Left lung (tissue), 14 donors: ENCODE measurements at places on chromosomes 12 and 14. TPM values are rescaled to one million over a fixed set of nuclear protein-coding genes. Genes with fewer than 3 reads are reported as not detected.

DNA sequence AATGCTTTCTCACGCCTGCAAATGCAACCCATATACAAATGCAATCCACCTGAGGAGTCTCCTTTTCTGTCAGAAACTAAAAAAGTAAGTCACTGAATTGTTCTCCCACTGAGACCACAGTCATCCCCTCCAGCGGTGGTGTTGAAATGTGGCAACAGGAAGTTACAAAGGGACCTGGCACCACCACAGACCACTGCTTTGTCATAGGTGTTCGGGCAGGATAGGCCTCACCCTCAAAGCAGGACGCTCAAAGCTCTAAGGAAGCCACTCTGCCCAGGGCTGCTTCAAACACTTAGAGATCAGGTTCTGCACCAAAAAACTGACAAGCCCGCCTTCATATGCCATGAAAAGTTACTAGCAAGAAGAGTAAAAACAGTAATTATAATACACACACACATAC is 11.3 kb downstream of the PHLDA1 start:
- H3K27ac ChIP-seq, result peak overlapping the region; percentile 85
- DNase-seq, result no peak
- no peaks in the 10 kb centered on the region for H3K36me3 ChIP-seq
- H3K4me1 ChIP-seq, result peaks cover 39% of the 10 kb centered on the region

- no peak for DNase-seq
- H3K27ac ChIP-seq, result no peak overlapping the region
- H3K27me3 ChIP-seq, result no peaks in the 10 kb centered on the region
- H3K4me1 ChIP-seq, result no peaks in the 10 kb centered on the region
- H3K36me3 ChIP-seq, result no peaks in the 10 kb centered on the region
Measured at GRCh38 chr12:24102676-24103075, 153.2 kb upstream of the SOX5 start.

GRCh38 chr14:105487986-105488777 is 1.5 kb downstream of the CRIP1 start:
- no peaks in the 10 kb centered on the region for H3K36me3 ChIP-seq
- H3K4me1 ChIP-seq, result peaks cover 84% of the 10 kb centered on the region
- peak overlapping the region; percentile 95 for H3K27ac ChIP-seq
- DNase-seq, result no peak
- H3K27me3 ChIP-seq, result no peaks in the 10 kb centered on the region
- H3K4me3 ChIP-seq, result peak overlapping the region; percentile 46

GRCh38 chr12:6336079-6336888 is 5.6 kb downstream of the TNFRSF1A start:
- peaks cover 4% of the 10 kb centered on the region for H3K36me3 ChIP-seq
- no peaks in the 10 kb centered on the region for H3K27me3 ChIP-seq
- H3K27ac ChIP-seq, result peak overlapping the region; percentile 97
- peak overlapping the region; percentile 24 for H3K4me3 ChIP-seq
- H3K4me1 ChIP-seq, result peaks cover 55% of the 10 kb centered on the region

DNA sequence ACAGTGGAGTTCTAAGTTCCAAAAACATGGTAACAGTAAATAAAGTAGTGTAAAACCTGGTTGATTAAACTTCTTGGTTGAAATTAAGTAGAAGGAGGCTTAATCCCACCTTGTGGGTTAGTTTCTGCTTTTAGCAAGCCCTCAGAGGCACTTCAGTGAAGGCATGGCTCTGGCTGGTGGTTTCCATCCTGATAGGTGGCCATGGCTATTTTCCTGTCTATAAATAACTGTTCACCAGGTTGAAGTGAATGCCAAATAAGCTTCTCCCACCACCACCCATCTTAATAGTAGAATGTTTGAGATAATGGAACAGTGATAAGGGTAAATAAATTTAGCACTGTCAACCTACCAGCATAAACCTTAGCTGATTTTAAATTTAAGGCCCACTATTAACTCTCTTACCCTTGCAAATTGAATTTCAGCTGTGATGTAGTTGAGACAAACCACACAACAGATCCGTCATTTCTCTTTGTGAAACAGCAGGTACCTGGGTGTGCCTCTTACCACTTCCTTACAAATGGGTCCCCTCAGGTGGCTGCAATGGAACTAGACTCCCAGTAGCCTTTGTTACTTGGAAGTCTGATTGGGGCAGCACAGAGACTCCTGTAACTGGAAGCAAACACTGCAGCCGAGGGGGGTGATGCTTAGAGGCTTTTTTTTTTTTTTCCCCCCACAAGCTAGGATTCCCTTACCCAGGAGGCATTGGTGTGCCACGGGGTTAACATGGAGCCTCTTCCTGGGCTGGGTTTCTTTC is 41.4 kb downstream of the DAAM1 start:
- peaks cover 3% of the 10 kb centered on the region for H3K4me1 ChIP-seq
- H3K4me3 ChIP-seq, result no peak overlapping the region
- H3K27ac ChIP-seq, result no peak overlapping the region
- no peaks in the 10 kb centered on the region for H3K36me3 ChIP-seq
- H3K27me3 ChIP-seq, result no peaks in the 10 kb centered on the region
- no peak for DNase-seq

GRCh38 chr14:89279649-89280232 is 137.3 kb downstream of the FOXN3 start:
- DNase-seq, result no peak
- H3K4me1 ChIP-seq, result no peaks in the 10 kb centered on the region
- no peaks in the 10 kb centered on the region for H3K27me3 ChIP-seq

DNA sequence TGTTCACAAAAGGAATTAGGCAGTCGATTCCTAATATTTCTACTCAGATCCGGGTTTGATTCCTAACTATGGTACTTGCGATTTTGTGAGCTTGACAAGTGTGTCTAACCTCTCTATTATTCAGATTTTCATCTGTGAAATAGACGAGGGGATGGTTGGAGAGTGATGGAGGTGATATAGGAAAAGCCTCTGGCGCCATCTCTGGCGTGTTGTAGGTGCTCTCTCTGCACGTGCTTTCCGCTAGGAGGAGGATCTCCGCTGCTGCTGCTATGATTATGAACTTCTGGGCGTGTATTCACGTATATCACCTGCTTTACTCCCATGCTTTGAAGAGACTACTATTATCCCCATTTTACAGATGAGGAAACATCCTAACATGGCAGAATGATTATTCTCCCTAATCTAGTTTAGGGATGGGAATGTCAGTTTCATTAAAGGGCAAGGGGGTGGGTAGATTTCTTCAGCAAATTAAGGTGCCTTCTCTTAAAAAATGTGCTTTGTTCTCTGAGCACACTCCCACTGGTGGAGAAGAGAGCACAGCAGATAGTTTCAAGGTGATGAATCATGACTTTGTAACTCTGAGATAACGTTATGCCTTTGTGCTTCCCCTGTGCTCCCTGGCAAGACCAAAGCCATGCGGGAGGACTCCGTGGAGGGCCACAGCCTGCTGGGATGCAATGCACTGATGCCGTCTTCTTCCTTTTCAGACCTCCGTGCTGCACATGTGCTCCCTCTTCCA is 97.1 kb downstream of the PRIMA1 start:
- H3K36me3 ChIP-seq, result no peaks in the 10 kb centered on the region
- no peaks in the 10 kb centered on the region for H3K27me3 ChIP-seq
- H3K27ac ChIP-seq, result no peak overlapping the region

DNA sequence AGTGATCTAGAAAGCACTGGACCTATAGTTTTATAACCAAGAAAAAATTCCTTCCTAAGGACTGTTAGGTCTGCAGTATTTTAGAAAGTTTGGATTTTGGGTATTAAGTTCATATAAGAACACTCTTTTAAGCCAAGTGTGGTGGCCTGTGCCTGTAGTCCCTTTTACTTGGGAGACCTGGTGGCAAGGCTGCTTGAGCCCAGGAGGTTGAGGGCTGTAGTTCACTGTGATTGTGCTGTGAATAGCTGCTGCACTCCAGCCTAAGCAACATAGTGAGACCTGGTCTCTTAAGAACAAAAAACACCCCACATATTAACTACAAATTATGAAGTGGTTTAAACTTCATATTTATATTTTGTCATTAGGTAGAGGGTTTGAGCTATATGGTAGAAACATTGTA is 9.7 kb downstream of the DNM1L start:
- H3K4me1 ChIP-seq, result no peaks in the 10 kb centered on the region
- no peak for DNase-seq
- no peaks in the 10 kb centered on the region for H3K36me3 ChIP-seq
- no peak overlapping the region for H3K27ac ChIP-seq

PIWIL1 gene
- total RNA-seq, result not detected
